ENCODE measurements at places on chromosomes 7 and 10.

- DNase-seq = no peak
Observed at GRCh38 chr10:17805921-17806577, 3.1 kb upstream of the MRC1 start.

GRCh38 chr10:129965959-129966358, 1.9 kb upstream of the EBF3 start:
- DNase-seq = no peak

DNA sequence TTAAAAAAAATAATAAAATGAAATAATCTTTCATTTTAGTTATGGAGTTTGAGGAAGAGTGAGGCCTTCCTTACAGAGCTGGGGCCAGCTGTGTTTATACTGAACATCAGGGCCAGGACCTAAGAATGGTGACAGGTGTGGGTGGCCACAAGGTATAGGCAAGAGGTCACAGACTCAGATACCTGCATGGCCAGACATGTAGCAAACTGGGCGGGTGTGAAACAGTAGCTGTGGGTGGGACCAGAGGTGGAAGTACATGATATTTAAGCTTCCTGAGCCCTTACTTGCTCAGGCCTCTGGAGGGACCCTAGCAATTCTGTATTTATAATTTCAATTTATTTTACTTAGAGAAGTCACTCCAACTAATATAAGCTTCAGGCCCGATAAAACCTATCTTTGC, 27.7 kb upstream of the CAMK1D start:
- no peak for DNase-seq

DNA sequence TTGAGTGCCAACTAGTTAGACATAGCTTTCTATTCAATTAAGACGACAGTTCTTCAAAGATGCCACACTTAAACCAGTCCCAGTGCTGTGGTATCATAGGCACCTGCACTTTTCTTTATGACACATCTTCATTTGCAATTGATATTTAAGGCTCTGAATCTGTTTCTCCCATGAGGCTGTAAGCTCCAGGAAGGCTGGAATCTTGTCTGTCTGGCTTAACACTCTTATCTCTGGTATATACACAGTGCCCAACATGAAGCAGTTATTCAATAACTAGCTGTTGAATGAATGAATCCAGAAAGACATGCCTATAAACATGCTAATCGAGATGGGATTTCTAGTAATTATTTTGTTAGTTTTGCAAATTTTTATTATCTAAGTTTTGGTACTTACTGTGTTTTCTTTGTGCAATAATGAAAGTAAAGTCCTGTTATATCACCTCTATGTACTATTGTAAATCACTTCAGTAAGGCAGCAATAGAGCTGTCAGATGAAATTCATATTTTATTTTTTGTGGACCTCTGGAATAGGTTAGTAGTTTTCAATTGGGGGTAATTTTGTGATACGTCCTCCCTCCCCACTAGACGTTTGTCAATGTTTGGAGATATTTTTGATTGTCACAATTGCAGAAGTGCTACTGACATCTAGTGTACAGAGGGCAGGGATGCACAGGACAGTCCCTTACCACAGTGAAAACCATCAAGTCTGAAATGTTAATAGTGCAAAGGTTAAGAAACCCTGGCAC, 51.3 kb upstream of the STEAP4 start:
- no peak for DNase-seq

DNA sequence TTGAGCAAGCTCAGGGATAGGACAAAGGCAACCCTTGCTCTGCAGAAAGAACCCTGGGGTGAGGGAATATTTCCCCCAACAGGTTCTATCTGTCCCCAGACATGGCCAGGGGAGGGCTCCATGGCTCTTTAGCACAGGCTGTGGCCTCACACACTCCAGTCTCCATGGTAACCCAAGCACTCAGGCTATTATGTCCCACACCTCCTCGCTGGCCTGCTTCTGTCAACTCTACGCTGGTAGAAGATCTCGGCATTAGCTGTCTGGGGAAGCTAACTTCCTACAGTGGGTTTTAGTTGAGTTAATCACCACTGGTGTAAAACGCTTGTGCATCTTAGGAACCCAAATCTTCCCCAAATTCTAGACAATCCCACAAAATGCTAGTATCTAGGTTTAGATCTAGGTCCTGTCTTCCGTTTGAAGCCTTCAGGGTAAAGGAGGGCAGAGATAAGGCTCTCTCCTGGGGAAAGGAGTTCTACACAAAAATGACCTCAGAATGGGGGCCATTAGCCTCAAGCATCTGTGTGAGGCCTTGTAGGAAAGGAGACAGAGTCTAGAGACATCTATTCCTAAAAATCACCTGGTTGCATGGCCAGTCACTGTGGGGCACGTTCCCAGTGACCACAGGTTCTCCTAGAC, 36.7 kb upstream of the SLIT1 start:
- DNase-seq = no peak

DNA sequence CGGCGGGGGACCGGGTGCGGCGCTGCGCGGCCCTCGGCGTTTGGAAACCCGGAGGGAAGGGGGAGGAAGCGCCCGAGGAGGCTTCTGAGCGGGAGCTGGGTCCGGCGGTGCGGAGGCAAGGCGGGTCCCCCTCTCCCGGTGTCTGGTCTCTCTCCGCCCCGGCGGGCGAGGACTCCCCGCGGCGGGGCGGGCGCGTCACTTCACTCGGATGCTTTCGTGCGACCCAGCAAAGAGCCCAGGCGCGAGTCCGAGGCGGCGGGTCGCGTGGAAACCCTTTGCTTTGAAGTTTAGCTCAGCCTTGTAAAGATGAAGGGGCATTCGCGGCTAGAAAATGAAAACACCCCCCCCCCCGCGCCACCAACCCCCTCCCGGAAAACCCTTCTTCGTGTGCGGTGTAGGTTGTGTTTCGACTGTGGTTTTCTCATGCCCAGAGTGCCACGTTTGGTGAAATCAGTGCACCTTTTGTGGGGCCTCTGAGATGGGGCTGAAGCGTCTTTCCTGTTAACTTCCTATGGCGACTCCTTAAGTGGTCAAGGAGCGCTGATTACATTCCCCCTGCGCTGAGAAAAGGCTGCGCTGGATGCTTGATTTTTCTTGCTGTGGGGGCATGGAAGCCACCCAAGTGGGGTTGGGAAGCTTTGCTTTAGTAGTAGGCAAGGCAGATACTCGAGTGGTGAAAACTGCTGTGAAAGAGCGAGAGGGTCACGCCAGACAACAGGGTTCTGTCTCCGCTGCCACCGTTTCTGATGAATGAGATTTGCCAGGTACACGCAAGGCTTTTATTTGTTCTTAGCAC, 876 bp downstream of the GNAI1 start:
- no peak for DNase-seq

DNA sequence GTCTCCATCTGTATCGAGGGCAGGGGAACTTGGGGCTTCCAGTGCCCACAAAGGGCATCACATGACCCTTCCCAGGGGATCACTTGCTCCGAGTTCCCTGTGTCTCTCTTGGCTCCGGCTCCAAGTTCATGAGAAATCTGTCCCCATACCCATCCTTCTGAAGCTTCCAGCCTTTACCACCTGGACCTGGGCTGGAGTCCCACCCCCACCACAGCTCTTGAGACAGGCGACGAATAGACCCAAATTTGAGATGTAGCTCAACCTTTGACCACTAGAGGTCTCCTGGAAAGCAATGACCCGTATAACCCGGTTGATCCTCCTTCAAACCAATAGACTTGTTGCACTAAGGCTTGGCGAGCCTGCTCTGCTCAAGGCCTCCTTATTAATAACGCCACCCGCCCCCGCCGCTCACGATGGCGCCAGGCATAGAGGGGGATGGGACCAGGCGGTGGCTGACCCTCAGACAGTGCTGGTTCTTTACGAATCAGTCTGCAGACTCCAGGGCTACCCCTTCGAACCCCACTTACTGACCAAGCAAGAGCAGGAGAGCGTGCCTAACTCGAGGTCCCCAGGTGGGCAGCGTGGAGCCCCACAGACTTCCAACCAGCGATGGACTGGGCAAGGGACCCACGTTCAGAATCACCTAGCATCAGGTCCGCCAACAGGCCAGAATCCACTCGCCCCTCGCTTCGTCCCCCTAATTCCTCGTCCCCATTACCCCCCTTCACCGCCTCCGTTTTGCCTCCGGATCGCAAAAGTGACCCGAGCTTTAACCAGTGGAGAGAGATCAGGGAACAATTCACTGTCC, 4.4 kb upstream of the ARID5B start:
- no peak for DNase-seq

DNA sequence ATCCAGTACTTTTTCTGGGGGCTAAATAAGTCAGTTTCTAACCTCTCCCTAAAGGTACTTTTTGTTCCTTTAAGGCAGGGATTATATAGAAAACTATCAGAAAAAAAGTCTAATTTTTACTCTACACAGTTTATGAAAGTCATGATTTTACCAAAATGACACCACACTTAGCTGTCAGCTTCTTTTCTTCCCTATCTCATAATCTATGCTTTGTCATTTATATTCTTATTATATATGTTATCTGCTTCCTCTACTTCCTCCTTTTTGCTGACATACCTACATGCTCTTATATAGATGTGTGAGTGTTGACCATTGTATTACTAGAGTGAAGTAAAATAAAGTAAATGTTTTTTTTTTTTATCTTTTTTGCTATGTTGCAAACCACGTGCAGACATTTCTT, 203.9 kb upstream of the CHRM2 start:
- no peak for DNase-seq

GRCh38 chr7:100191775-100192174, 14.1 kb downstream of the STAG3 start:
- no peak for DNase-seq

- no peak for DNase-seq
Observed at GRCh38 chr7:3561932-3562331, 260.9 kb downstream of the SDK1 start.

DNA sequence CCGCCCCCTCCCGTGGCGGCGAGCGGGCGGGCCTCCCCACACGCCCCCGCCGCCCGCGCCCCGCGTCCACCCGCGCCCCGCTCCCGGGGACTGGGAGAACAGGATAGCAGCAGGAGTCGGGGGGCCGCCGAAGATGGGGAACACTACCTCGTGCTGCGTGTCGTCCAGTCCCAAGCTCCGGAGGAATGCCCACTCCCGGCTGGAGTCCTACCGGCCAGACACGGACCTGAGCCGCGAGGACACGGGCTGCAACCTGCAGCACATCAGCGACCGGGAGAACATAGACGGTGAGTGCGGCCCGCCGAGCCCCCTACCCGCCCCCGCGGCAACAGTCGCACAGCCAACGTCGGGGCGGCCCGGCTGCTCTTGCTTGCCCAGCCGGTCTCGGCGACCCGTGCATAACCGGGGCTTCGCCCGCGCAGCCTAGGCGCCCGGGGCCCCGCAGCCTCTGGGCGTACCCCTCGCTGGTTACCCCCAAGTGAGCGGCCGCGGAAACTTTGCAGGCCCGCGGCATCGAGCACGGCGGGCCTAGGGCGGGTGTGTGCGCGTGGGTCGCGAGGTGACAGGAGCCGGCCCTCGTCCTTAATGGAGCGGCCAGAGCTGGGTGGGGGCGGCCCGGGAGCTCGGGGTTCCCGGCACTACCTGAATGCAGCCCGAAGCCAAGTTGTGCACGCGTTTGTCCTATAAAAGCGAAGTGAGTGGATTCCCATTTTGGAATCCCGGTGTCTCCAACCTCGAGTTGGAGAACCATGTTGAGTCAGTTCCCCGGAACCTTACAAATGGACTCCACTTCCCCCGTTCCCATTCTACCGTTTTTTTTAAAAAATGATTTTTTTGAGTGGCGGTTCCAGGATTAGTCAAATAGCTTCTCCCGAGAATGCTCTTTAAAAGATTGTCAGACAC, 863 bp downstream of the CCNY start:
- DNase-seq = no peak

DNA sequence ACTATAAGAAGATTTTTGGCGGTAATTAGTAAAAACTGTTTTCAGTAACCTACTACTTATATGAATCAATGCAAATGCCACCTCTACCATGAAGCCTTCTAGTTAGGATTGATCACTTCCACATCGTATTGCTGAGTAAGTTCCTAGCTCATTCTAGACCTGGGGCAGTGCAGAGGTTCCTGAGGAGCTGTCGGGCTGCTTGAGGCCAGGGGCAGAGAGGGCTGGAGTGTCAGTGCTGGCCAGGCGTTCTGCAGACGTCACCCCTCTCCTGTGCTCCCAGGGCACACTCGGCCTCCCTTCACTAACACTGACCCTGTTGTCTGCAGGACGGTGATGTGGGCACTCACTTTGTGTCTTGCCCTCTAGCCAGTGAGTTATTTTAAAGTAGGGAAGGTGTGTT, 275.7 kb downstream of the CELF2 start:
- no peak for DNase-seq

DNA sequence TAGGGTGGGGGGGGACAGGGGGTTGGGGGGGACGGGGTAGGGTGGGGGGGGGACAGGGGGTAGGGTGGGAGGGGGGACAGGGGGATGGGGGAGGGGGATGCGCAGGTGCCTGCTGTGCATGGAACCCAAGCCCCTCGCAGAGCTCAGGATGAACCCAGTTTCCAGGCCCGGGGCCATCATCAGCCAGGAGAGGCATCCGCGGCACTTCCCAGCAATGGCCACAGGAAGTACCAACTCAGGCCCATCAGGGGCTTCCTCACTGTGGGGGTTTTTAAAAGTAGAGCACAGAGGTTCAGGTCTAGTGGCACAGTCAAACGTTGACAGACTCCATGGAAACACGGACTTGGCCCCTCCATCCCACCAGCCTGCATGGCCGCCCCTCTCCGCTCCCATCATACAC, 172.7 kb downstream of the DIP2C start:
- no peak for DNase-seq

DNA sequence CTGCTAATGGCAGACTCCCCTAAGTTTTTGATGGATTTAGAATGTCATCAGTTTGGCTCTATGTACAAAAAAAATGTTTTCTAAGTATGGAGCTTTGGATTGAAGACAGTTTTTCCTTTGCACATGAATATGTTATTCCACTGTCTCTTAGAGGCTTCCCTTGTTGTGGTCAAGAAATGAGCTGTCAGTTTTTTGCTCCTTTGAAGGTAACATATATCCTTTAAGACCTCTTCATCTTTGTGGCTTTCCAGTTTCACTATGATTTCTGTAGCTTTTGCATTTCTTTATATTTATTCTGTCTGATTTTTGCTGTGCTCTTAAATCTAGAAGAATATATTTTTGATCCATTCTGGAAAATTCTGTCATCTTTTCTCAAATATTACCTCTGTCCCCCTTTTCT, 15.8 kb upstream of the ODAD2 start:
- no peak for DNase-seq

- no peak for DNase-seq
Observed at GRCh38 chr7:34341326-34341725, 316.7 kb upstream of the NPSR1 start.

DNA sequence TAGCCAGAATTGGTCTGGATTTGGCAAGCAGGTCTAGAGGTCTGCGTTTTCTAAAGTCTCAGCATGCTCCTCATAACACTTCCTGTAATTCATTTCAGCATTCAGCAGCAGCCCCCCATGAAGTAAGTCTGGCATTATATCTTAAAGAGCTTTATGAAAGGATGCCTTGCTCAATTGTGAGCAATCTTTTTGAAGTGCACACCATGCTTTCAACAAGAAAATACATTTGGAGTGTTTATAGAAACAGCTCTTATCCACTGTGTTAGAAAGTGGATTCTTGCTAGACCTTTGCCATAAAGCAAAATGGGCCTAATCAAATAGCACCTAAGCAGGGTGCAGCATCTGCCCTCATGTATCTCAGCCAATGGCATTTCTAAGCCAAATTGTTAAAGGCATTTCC, 378.0 kb upstream of the AKR1E2 start:
- no peak for DNase-seq

- no peak for DNase-seq
Observed at GRCh38 chr10:62460393-62460792, 86.2 kb downstream of the ZNF365 start.

GRCh38 chr7:157373493-157373892, 36.7 kb downstream of the DNAJB6 start:
- no peak for DNase-seq

GRCh38 chr10:70729763-70730357, 55.3 kb downstream of the TBATA start:
- no peak for DNase-seq

Data from cortex of kidney (tissue), 1 donor.